Gastroesophageal sphincter (tissue), 4 donors: ENCODE measurements at places on chromosomes 11 and 22. TPM values are rescaled to one million over a fixed set of nuclear protein-coding genes. Genes with fewer than 3 reads are reported as not detected.

MUC15 gene
- 1.1 TPM for total RNA-seq

XKR3 gene
- total RNA-seq, result not detected

SCGB1C1 gene
- total RNA-seq, result not detected

TRPM5 gene
- total RNA-seq, result not detected

HBE1 gene
- 0.67 TPM for total RNA-seq

RIC8A gene
- 152 TPM for total RNA-seq

OR6T1 gene
- not detected for total RNA-seq

FAM181B gene
- 1.9 TPM for total RNA-seq

FXYD6 gene
- 28.6 TPM for total RNA-seq

MS4A12 gene
- not detected for total RNA-seq

WT1 gene
- 1.6 TPM for total RNA-seq

TMEM45B gene
- 3.9 TPM for total RNA-seq

AQP11 gene
- total RNA-seq, result 1.1 TPM

MS4A4A gene
- total RNA-seq, result 37.7 TPM

IGLL1 gene
- not detected for total RNA-seq

MS4A8 gene
- not detected for total RNA-seq
